Brain (organoid and tissue), 16 donors: ENCODE measurements at places on chromosomes 3 and 15.
A peak's percentile ranks its signal among the peaks of the same experiment; 100 is the strongest.

- no peak for DNase-seq
Measured at GRCh38 chr3:28569357-28569756, 220.7 kb upstream of the AZI2 start.

DNA sequence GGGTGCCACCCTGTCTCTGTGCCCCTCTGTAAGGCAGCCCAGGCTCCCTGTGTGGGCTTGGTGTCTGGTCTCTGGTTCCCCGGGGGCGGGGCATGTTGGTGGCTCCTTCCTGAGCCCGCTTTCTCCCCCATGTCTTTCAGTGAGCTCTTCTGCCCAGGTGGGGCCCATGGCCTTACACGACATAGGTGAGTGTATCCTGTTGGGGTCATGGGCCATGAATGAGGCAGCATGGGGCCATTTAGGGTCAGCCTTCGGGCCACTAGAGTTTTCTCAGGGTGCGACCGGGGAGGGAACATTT, 195.1 kb downstream of the UBE3A start:
- no peak for DNase-seq

DNA sequence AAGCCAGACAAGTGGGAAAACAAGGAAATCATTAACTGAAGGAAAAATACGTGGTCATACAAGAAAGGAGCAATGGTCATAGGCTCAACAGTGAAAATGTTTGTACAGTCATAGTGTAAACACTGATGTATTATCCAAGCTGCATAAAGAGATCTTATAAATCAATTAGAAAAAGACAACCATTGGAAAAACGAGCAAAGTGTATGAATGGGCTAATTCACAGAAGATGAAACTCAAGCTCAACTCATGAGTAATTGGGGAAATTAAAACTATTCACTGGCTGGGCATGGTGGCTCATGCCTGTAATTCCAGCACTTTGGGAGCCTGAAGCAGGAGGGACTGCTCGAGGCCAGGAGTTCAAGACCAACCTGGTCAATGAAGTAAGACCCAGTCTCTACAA, 6.4 kb upstream of the IGF2BP2 start:
- DNase-seq: no peak

DNA sequence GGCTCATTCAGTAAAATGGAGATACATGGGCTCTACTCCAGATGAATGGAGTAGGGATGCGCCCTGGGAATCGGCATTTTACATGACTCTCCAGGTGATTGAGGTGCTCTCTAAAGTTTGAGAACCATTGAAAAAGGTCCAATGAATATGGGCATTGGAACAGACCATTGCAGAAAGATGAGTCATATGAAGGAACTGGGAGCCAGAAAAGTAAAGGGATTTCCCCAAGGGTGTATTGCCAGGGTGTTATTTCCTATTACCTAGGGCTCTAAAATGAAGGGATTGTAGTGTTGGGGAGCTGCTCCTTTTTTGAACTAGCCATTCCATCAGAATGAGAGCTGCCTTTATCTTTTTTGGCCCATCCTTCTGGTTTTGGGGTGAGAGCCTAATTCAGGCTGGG, 21.7 kb downstream of the CLDN11 start:
- DNase-seq: no peak

- no peak for DNase-seq
Measured at GRCh38 chr3:7315037-7315436, 454.1 kb downstream of the GRM7 start.

DNA sequence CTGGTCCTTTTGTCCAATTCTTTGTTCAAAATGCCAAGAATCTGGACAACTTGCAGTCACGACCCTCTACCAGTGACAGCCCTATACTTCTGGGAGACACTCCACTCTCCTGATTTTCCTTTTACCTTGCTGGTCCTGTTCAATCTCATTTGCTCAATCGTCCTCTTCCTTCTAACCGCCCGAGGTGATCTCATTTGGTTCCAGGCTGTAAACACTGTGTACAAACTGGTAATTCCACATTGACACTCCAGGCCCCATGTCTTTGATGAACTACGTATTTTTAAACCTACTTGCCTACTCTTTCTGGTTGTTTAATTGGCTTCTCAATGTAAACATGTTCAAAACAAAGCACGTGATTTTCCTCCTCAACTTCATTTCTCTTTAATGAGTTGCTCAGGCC, 23.7 kb upstream of the C3orf49 start:
- DNase-seq: no peak

GRCh38 chr3:73999501-73999900, 374.8 kb upstream of the PDZRN3 start:
- peak; percentile 33 for DNase-seq
